ENCODE measurements at places on chromosomes 7 and 10.

DNA sequence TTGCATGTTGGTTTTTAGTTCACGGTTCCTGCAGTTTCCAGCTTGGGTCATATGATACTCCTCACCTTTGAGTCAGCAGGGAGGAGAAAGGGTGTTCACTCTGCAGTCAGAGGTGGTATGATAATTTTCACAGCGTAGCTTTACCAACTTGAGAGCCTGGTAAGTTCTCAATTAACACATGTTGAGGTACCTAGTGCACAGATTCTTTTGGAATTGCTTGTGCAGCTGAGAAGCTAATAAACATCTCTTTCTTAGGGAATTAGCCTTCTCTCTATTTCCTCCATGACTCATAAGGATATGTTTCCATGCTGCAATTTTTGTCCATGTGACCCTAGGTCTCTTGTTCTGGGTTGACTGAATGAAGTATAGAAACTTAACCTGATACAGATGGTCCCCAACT lies 166.6 kb downstream of the KIF20B start:
- no peak for DNase-seq

- DNase-seq: no peak
Measured at GRCh38 chr10:4385231-4385870, 440.7 kb upstream of the AKR1E2 start.

- DNase-seq: no peak
Measured at GRCh38 chr10:84854439-84854838, 526.0 kb downstream of the CCSER2 start.

DNA sequence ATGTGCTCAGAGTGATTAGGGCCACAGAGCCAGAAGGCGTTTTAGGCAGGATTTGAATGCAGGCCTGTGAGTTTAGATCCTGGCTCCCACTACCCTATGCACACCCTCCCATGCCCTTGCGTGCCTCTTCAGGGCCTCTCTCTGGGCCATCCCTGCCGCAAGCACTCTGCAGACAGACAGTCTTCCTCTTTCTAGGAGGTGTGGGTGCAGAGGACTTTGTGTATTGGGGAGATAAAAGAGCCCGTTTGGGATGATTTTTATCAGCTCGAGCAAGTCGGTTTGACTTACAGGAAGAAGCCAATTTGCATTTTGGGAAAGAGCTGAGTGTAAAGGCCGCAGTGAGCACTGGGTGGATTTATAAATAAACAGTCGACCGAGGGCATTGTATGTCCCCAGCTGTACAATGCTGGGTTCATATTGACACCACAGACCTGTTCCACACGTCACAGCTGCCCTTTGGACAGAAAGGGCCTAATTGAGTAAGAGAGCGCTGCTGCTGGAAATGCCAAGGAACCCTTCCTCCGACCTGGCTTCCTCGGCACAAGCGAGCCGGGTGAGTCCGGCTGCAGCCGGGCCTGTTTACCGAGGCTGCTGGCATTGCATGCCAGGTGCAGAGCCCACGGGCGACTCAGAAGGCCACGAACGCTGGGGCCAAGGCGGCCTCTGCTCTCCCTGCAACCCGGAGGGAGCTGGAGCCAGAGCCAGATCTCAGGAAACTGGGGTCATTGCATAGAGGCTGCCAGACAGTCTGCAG lies 25.1 kb downstream of the ZMIZ1 start:
- DNase-seq: no peak

- DNase-seq: no peak
Measured at GRCh38 chr10:71419002-71419540, 22.4 kb downstream of the CDH23 start.

DNA sequence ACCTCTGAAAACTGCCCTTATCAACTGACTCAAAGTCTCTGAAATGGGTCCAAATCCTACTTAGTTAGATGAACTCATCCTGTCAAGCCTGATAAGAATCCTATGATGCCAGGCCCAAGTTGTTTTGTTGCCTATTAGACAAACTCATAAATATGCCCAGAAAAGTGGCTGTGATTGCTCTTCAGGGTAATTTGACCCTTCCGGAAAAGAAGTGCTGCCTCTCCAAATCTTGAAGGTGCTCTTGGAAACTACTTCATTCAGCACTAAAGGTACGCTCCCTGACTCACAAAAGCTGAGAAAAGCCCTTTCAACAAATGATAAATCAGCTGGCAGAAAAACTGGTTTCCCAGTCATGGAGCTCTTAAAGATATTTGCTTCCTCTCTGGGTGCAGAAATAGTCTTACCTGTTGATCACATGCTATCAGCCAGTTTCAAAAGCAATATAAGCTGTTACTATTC lies 6.7 kb downstream of the IFIT5 start:
- no peak for DNase-seq

- DNase-seq: no peak
Measured at GRCh38 chr7:1345796-1346755, 113.2 kb downstream of the MICALL2 start.

- no peak for DNase-seq
Measured at GRCh38 chr7:24328050-24328449, 44.1 kb downstream of the NPY start.

DNA sequence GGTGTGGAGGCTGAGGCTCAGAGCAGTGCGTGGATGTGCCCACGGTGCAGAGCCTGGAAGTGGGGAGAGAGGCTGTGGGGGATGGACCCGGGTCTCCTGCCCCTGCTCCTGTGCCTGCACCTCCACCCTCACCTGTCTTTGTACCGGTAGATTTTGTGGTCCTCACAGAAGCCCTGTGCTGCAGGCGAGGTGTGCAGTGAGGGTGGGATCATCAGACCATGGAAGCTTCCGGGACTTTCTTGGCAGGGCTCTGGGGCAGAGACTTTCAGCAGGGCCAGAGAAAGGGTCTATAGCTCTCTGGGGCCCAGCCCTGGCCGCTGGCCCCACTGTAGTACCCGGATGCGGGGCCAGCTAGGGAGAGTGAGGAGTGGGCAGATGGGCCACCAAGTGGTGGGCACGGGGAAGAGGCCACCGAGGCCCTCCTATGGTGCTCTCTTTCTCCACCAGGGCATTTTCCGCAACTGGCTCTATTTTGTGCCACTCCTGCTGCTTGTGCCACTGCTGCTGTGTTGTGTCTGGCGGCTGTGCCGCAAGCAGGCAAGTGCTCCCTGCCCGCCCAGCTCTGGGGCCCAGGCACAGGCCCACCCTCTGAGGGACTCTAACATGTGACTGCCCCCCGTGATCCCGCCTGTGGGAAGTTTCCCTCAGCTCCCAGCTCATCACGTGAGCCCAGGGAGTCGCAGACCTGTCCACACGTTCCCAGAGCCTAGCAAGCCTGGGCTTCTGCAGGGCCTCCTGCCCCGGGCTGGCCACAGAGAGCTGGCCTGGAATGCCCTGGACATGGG lies 22.1 kb downstream of the ANTXRL start:
- no peak for DNase-seq

GRCh38 chr10:26574783-26575182 lies 122.7 kb upstream of the PDSS1 start:
- no peak for DNase-seq

DNA sequence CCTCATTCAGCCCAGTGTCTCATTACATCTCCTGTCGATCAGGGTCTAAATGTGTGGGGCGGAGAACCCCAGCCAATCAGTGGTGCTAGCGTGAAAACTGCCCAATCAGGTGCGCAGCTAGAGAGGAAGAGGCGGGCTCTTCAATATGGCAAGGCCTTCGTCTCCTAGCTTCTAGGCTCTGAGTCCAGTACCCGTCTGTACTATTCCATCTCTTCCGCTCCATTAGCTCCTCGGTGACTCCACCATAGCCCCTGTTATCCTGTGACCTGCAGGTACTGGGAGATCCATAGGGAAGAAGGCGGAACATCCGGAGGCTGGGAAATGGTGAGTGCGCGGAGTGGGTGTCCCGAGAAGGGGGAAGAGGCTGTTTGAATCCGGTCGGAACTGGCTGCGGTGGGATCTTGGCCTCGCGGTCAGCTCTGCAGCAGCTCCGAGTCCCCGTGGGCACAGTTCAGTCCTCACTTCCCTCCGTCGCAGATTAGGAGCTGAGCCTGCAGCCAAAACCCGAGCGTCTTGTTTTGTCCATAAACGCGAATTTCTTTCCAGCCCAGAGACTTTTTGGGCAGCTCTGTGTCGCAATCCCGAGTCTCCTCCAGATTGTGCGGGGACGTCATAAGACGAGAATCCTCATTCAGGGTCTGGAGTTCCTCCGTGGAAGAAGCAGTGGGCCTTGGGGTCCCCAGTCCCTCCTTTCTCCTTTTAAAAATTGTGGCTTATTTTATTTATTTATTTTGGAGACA lies at the start of gene ZNF727:
Gene ZNF727 (plus strand): TSS at position 134 of the 740 bp plus-strand sequence. CDS start 188 bp downstream, at position 322.
- no peak for DNase-seq

DNA sequence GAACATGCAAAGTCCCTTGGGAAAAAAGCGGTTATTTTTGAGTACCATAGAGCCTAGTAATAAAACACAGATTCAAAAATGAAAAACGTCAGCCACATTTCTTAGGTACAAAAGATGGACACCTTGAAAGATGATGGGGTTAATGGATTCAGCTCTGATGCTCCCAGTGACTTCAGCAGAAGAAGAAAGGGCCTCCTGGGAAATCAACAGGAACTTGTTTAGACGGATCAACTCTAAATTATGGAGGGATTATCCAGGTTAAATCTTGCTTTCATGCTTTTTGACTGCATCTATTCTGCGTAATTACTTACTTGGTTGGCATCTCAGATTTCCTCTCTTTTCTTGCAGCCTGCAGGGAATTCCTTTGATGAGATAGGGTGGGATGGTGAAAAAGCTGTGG lies 82.5 kb downstream of the TMEM178B start:
- no peak for DNase-seq

- no peak for DNase-seq
Measured at GRCh38 chr10:128167926-128168520, 41.8 kb upstream of the MKI67 start.

DNA sequence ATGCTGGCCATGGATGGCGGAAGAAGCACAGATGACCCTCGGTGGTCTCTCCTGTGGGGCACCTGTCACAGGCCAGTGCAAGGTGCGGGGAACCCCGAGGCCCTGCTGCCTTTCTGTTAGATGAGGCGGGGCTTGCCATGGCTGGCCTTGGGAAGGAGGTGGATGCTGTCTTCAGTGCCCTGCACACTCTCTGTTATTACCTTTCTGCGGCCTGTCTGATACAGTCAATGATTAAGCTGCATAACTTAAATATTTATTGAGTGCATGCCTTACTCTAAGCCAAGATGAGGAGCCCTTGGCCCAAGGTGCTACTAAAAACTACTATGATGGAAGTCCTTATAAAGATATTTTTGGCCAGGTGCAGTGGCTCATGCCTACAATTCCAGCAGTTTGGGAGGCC lies 36.7 kb upstream of the MNX1 start:
- no peak for DNase-seq

GRCh38 chr10:86269332-86269731 lies 97.3 kb downstream of the GRID1 start:
- DNase-seq: no peak

DNA sequence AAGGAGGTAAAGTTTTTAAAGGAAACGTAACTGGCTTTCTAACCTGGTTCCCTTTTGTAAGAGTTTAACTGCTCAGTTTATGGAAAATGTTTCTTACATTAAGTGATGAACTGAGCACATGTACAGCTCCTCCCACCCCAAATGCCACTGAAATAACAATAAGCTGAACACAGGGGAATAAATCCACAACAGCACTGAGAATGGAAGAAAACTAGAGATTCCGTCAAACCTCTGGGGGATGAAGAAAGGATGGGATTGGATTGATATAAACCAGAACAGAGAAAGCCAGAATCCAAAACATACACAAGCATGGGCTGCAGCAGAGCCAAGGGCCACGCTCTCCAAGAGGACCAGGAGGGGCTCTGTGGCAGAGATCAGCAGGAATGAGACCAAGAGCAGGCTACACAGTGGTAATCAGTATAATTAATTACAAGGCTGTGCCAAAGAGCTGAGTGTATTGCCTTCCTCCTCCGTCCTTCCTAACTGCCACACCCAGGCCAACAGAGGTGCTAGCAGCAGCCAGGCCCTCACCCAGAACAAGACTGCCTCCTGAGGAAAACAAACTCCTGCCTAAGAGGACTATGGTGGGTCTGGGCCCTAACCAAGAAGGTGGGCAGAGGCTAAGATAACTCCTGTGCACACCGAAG lies 73.9 kb downstream of the KIAA1549 start:
- DNase-seq: no peak

DNA sequence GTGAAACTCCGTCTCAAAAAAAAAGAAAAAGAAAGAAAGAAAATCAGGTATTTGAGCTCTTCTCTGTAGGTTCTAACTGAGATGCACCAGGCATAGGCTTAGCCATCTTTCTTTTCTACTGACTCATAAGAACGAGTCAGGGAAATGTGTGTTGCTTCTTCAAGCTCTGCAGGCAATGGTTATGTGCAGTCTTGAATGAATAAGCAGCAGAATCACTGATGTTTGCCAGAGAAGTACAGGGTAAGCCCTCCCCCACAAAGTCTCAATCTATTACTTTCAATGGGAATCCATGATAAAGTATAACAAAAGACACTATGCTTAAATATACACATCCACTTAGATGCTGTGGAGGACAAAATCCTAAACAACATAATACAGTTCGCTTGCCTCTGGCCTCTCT lies 239.2 kb downstream of the PARD3 start:
- no peak for DNase-seq

DNA sequence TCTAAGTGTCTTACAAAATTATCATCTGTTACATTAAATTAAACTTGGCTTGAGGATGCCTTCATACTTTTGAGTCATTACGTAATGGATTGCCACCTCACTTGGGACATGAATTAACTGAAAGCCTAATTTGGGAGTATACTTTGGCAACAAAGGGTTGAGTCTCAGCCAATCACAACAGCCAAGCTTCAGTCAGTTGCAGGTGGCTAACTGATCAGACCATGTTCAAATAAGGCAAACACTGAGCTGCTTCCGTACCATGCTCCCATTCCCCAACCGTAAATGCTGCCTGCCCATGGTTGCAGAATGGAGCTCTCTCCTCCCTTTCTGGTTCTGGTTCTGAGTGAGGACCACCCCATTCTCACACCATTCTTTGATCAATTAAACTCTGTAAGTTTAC lies 92.9 kb upstream of the STK17A start:
- DNase-seq: no peak

DNA sequence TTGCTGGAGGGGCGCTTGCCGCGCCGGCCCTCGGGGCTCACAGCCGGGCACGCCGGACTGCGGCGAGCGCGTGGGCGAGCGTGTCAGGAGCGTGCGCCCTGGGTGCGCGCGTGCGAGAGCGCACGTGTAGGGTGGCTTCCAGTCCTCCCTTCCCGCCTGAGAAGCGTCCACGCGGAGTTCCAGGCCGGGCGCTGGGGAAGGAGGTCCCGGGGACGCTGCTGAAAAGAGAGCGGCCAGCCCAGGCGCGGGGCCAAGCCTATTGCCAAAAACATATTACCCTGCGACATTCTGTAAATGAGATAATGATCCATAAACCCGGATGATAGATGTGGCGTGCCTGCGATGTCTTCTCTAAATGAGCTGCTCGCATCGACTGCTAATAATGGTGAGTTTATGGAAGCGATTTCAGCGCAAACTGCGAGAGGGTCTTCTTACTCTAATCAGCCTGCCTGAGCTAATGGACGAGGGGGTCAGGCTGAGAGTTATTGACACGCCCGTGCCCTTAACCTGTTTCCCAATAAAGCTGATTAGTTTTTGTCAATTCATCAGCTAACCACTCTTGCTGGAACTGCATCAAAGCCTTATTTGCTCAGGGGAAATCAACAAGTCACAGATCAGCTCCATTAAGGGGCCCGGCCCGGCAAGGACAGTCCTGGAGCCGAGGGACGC lies 8.0 kb upstream of the MNX1 start:
- DNase-seq: no peak

Data from stimulated activated naive CD4-positive, alpha-beta T cell (primary cell).